ENCODE measurements at places on chromosomes 11 and 22.

DNA sequence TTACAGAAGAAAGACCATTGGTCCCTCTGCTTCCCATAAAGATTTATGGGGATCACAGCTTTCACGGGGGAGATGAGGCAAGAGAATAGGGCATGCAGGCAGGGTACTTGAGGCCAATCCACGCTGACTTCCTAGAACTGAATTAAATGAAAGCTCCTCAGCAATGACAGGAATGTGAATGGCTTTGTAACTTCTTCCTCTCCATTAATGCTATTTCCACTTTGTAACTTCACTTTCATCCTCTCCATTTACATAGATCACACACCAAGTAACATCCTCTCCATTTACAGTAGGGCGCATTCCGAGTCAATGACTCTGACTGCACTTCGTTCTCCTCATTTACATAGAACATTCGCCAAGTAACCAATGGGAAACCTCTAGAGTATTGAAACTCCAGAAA lies 89.8 kb downstream of the PIWIL4 start:
- no peak for DNase-seq

GRCh38 chr11:1129611-1130160 lies 28.1 kb upstream of the MUC5AC start:
- no peak for DNase-seq

GRCh38 chr22:28795932-28796856 lies 4.2 kb downstream of the XBP1 start:
- DNase-seq: no peak

- no peak for DNase-seq
These were observed 510 bp downstream of the CHRDL2 start for GRCh38 chr11:74730571-74731260.

GRCh38 chr11:71086687-71087258 lies 165.6 kb downstream of the SHANK2 start:
- DNase-seq: no peak

GRCh38 chr22:22195265-22196017 lies 49.1 kb upstream of the VPREB1 start:
- peak; percentile 37 for DNase-seq

GRCh38 chr11:35304386-35304775 lies 115.0 kb downstream of the SLC1A2 start:
- peak; percentile 93 for DNase-seq

GRCh38 chr11:35275786-35276170 lies 136.8 kb downstream of the CD44 start:
- DNase-seq: no peak

DNA sequence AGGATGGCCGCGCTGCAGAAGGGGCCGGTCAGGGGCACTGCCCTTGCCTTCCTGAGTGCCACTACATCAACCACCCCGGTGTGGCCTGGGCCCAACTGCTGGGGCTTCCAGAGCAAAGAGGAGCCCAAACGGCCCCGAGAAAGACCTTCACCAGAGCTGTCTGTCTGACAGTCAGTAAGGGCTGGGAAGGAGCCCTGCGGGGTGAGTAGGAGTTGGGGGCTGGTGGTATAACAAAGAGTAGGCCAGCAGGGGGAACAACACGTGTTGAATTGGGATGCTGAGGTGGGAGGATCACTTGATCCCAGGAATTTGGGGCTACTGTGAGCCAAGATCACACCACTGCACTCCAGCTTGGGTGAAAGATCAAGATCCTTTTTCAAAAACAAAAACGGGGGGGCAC lies 3.9 kb downstream of the GSTT4 start:
- DNase-seq: no peak

- DNase-seq: no peak
These were observed 18.8 kb upstream of the AMOTL1 start for GRCh38 chr11:94749369-94749768.

- DNase-seq: no peak
These were observed 5.0 kb downstream of the NFAM1 start for GRCh38 chr22:42427167-42427566.

- peak; percentile 82 for DNase-seq
These were observed 14.0 kb downstream of the C11orf42 start for GRCh38 chr11:6219359-6219758.

DNA sequence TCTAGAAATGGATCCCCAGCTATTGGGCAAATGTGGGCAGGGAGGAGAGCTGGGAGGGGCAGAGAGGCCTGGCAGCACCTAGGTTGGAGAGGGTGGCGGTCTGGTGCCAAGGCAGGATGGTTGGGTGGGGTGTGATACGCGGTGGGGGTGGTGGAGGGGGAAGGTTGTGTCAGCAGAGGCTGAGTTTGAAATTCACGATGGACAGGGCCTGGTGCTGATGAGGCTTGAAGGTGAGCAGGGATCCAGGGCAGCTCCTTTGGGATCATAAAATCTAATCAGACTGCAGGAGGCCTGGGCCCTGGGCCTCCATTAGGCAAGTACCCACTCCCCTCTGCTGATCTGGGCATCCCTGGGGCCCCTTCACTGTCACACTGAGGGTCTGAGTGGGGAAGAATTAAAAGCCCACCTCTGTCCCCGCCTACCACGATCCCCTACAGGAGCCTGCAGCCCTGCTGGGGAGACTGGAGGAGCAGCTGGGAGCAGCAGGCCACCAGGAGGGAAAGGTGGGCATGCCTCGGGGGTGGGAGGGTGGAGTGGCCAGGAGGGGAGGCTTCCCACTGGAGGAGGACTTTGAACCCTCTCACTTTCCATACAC lies 24.0 kb downstream of the IGLL1 start:
- no peak for DNase-seq

DNA sequence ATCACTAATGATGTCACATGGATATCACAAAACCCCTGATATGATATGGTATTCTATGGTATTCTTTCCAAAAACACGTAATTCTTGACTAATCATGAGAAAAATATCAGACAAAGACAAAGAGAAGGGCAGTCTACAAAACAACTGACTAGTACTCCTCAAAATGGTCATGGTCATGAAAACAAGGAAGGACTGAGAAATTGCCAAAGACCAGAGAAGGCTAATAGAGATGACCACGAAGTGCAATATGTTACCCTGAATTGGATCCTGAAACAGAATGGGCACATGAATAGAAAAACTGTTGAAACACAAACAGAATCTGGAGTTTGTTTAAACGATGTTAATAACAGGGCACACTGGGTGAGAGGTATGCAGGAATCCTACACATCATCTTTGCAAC lies 10.2 kb downstream of the CKAP5 start:
- peak; percentile 36 for DNase-seq

GRCh38 chr22:19060356-19061009 lies 61.7 kb downstream of the DGCR2 start:
- DNase-seq: no peak

DNA sequence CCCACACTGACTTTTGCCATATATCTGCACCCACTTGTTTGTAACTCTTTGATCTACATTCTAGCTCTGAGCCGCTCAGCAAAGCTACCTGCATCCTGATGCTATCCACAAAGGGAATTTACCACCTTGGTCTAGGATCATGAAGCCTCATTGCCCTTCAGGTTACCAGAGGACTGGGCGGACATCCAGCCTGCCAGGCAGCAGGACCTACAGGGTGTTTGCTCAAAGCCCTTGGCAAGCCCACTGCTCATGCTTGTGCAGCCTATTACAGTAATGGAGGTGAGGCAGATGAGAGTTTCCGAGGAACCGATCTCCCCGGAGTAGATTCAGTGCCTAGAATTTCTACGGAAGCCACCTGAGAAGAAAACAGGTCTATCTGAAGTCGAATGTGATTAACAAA lies 417.2 kb downstream of the OPCML start:
- no peak for DNase-seq

DNA sequence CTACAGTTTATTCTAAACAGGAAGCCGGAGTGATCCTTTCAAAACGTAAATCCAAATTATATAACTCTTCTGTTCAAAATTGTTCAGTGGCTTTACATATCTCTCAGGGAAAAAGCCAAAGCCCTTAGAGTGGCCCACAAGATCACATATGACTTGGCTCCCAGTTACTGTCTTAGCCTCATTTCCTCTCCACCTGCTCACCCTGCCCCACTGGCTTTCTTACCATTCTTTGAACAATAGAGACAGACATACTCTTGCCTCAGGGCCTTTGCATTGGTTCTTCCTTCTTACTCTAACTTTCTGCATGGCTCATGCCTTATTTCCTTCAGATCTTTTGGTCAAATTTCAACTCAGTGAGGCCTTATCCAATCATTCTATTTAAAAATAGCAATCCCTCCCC lies 52.1 kb downstream of the STIM1 start:
- no peak for DNase-seq

DNA sequence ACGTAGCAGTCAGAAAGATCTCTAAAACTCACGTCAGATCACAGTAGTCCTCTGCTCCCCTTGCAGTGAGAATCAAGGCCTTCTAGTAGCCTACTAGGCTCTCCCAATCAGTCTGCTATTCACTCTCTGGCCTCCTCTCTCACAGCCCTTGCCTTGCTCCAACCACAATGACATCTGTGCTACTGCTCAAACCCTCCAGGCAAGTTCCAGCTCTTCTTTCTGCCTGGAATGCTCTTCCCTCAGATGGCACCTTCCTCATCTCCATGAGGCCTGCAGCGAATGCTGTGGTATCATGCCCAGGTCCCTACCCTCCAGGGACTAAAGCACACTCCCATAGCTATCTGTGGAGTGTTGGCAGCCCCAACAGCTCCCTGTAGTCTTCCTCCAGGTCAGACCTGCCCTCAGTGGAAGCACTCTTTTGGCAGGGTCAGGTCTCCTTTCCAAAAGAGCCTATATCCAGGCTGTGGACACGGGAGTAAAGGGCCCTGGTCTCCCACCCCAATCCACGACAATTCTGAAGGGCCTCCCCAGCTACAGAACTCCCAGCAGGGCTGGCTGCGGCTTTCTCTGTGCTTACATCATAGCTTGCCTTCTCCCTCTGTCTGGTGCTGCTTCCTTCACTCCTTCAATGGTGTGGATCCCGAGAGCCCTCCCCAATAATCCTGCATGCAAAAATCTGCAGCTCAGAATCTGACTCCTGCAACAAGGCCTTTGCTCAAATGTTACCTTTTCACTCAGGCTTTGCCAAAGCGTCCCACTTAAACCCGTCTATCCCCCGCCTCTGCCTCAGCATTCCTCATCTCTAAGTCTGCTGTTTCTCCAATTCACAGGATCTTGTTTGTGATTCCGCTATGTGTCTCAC lies 8.9 kb downstream of the HIRA start:
- no peak for DNase-seq

- no peak for DNase-seq
These were observed 289.6 kb upstream of the B3GAT1 start for GRCh38 chr11:134701564-134702165.

GRCh38 chr11:122269824-122270223 lies 153.8 kb upstream of the BLID start:
- no peak for DNase-seq

- no peak for DNase-seq
These were observed 29.7 kb upstream of the GNB1L start for GRCh38 chr22:19884161-19884953.

- no peak for DNase-seq
These were observed 10.9 kb downstream of the PHLDB1 start for GRCh38 chr11:118618115-118618990.

- DNase-seq: no peak
These were observed 38.8 kb downstream of the GNB1L start for GRCh38 chr22:19815823-19816290.
